ENCODE measurements at places on chromosomes 7 and 10.
A peak's percentile ranks its signal among the peaks of the same experiment; 100 is the strongest.

- no peak for DNase-seq
These were observed 10.0 kb downstream of the FOXK1 start for GRCh38 chr7:4692055-4692454.

DNA sequence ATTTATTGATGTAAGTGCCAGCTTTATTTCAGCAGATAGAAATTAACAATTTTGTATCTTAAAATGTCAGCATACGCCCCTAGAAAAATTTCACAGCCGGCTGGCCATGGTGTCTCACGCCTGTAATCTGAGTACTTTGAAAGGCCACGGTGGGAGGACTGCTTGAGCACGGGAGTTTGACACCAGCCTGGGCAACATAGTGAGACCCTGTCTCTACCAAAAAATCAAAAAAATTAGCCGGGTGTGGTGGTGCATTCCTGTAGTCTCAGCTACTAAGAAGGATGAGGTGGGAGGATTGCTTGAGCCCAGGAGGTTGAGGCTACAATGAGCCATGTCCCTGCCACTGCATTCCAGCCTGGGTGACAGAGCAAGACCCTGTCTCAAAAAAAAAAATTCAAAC lies 14.1 kb downstream of the GTF2I start:
- DNase-seq = no peak

- DNase-seq = peak; percentile 21
These were observed 538 bp downstream of the TFAM start for GRCh38 chr10:58385784-58386112.

GRCh38 chr7:2607923-2608904 lies 23.6 kb upstream of the TTYH3 start:
- DNase-seq = no peak

DNA sequence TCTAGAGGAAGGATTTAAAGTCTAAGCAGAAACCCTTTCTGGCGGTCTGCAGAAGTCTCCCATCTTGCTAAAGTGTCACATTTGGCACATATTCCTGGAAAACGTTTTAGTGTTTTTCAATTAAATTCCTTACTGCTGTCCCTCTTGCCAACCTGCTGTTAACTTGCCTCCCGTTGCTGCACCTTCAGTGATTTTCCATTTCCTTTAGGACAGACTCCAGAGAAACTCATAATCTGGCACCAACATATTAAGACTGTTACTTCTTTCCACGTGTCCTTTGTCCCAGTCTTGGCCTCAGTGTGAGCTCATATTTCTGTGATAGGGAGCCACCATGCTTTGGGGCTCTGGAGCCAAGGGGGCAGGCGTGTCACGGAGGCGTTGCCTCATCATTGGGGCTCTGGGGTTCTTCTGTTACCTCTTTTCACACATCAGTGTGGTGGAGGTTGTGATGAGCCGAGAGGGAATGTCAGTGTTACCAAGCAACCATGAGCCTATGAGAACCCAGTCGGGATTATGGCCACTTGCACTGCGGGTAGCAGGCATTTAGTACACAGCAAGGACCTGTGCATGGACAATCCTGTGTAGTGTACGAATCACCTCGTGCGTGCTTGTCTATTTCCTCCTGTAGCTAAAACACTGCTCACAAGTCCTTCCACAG lies 26.0 kb upstream of the ZNF32 start:
- DNase-seq = no peak

- no peak for DNase-seq
These were observed 994.1 kb downstream of the TYW1 start for GRCh38 chr7:67990716-67991115.

- DNase-seq = peak; percentile 66
These were observed 72.9 kb downstream of the AOAH start for GRCh38 chr7:36651404-36651803.

DNA sequence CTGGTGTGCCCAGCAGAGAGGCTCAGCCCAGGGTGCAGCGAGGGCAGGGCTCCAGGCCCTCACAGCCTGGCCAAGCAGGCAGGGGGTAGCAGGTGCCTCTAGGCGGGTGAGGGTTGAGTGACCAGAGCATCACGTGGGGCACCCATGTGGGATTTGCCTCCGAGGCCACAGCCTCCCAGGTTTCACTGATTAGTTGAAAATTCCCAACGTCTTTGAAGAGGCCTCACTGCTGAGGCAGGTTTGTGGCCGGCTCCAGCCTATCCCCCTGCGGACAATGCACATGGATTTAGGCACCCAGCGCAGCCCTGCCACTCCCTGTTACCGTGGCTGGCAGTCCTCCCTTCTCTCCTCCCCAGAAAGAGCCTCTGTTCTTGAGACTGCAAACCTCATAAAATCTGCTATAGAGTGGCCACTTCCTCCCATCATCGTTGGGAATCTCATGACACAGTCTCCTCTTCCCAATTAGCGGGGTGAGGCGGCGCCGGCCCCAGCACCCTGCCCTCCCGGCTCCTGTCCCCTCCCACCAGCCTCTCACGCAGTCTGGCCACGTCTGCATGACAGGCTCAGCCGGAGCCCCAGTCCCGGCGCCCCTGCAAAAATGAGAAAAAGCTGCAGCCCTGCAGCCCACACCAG lies 10.8 kb downstream of the MYL10 start:
- peak; percentile 62 for DNase-seq
